Activated T-cell treated with anti-CD3 and anti-CD28 coated beads for 4 hours (primary cell): ENCODE measurements at places on chromosomes 6 and 20.

DNA sequence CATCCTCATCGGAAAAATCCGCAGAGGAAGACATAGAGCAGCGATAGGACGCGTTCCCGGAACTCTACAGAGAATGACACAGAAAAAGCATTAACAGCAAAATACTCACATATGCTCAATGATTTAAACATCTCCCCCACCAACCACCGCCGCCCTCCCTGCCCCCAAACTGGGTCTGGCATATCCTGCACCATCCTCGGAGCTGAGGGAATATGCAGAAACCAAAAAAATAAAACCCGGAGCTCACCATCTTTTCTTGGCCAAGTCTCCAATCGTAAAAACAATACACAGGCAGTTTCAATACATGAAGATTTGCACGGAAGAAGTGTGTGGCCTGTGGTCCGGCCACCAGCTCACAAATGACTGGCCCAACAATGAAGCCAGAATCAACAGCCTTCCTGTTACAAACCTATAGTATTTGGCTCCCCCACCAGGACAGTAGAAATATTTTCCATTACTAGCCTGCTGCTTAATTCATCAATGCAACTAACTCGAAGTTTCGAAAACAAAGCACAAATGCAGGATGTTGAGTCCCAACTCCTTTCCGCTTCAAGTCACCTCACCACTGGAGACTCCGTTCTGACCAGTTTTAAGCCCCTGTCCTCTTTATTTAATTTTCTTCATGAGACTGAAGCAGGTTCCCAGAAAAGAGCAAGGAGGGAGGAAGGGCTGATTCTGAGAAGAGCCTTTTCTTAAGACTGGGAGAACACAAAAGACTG is 103.2 kb upstream of the BEND6 start:
- DNase-seq, result no peak

DNA sequence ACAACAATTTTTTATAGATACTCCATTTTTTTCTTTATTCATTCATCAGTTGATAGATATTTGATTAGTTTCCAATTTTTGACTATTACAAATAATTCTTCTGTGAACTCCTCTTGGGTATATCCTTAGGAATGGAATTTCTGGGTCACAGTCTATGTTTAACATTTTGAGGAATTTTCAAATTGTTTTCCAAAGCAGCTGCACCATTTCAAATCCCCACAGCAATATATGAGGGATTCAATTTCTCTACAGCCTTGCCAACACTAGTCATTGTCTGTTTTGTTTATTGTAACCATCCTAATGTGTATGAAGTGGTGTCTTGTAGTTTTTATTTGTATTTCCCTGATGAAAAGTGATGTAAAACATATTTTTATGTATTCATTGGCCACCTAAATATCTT is 320.3 kb upstream of the DEFB112 start:
- no peak for DNase-seq

GRCh38 chr6:3855866-3856265 is 6.7 kb downstream of the FAM50B start:
- no peak for DNase-seq

GRCh38 chr6:34202329-34203201 is 34.1 kb upstream of the HMGA1 start:
- DNase-seq, result no peak

DNA sequence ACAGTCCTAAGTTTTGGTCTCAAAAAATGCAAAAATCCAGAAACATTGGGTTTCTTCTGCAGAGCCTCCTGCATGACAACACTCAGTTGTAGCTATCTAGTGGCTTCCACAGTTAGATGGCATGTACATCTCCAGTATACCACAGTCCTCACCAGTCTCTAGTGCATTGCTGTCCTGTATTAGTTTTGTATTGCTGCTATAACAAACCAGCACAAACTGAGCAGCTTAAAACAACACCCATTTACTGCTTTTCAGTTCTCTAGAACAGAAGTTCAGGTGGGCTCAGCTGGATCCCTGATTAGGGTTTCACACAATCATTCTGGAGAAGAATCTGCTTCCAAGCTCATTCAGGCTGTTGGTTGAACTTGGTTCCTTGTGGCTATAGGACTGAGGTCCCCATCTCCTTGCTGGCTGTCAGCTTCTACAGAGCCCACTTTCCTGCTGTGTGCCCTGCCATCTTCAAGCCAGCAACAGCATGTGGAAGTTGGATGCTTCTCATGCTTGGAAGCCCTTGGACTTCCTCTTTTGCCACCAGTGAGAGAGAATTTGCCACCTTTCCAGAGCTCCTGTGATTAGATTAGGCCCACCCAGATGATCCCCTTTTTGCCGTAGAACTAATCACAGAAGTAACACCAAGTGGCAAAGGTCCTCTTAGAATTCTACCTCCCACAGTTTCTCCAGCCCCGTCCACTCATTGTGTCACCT is 48.9 kb upstream of the TBC1D7 start:
- no peak for DNase-seq

DNA sequence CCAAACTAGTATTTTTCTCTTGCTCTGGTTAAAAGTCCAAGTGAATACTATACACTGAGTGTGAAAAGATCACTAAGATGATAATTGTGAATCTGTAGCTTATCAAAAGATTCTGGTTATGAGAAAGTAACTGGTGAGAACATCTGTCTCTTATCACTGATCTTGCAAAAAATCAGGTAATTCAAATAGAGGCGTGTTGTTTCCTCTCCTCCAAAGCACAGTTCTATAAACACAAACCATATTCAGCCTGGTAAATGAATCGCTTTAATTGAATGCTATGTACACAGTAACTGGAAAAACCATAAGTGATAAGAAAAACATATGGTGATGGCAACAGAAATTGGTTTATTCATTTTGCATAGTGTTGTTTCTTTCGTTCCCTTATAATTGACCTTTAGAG is 161.0 kb downstream of the RALGAPA2 start:
- no peak for DNase-seq
